Stimulated activated CD8-positive, alpha-beta memory T cell treated with anti-CD3 and anti-CD28 coated beads, Interleukin-7, amount 100 ng/mL, for 24 hours (primary cell): ENCODE measurements at places on chromosomes 2 and 18.

DNA sequence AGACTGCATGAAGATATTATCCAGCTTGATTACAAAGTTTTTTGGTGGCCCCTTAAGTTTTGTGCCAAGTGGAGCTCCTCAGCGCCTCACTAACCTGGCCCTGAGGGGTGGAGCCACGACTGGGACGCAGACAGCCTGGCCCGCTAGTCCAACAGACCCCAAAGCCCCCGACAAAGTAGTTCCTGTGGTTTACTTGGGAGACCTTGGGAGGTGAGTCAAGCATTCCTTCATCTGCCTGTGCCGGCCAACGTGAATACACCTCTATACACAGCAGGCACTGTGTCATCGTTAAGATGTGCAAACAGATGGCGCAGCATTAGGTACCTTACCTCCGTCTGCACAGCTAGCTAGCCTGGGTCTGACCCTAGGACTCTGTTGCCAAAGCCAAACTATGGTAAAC, 55.0 kb upstream of the LAMA1 start:
- DNase-seq, result no peak

DNA sequence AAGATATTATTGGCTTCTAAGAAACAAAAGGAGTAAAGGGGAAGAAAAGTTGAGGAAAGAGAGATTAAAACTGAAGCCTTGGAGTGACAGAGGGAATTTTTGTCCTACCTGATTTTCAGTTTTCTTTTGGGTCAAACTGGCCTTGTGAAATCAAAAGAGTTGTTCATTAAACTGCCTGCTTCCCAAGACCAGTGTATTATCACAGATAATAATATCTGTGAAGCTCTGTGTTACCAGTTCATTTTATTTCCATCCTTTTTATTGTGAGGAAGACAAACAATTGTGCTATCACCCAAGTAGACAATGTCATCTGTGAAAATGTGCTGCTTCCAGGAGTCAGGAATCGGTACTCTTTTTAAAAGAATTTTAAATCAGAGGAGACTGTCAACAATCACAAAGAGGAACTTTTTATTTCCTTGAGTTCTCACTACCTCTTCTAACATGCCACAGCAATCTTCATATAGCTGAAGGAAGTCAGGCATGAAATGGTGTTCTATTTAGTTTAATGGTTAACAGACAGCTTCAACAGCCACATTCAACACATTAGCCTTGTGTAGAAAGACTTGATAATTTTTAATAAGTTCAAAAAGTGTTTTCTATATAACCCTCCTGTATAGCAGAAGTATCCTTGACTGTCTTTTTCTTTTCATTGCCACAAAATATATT, 554.8 kb downstream of the PIK3C3 start:
- DNase-seq, result no peak

- no peak for DNase-seq
Observed at GRCh38 chr2:28224648-28225472, 167.8 kb upstream of the FOSL2 start.

DNA sequence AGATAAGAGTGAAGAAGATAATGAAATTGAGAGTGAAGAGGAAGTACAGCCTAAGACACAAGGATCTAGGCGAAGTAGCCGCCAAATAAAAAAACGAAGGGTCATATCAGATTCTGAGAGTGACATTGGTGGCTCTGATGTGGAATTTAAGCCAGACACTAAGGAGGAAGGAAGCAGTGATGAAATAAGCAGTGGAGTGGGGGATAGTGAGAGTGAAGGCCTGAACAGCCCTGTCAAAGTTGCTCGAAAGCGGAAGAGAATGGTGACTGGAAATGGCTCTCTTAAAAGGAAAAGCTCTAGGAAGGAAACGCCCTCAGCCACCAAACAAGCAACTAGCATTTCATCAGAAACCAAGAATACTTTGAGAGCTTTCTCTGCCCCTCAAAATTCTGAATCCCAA, 15.7 kb downstream of the MSH6 start:
- DNase-seq, result no peak

DNA sequence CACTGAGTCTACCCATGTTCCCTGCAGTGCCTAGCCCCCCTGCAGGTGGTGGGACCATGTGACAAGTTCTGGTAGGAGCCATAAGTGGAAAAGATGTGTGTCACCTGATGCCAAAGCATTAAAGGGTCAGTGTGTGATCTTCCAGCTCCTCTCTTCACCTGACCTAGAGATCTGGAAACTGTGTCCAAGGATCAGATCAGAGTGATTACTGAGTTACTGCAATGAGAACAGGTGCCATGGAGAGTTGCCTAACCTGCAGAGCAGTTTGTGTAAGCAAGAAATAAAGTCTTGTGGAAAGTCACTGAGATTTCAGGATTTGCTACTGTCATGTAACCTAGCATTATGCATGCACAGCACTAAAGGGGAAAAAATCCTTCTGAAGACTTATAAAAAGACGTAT, 90.6 kb downstream of the ACVR1C start:
- no peak for DNase-seq
